ENCODE measurements at places on chromosomes 2 and 18.

- DNase-seq = no peak
These were observed 19.1 kb downstream of the RAMP1 start for GRCh38 chr2:237878321-237879057.

- DNase-seq = no peak
These were observed 779 bp downstream of the DGKD start for GRCh38 chr2:233354971-233355574.

GRCh38 chr18:42623935-42624334, 491.6 kb downstream of the RIT2 start:
- no peak for DNase-seq

DNA sequence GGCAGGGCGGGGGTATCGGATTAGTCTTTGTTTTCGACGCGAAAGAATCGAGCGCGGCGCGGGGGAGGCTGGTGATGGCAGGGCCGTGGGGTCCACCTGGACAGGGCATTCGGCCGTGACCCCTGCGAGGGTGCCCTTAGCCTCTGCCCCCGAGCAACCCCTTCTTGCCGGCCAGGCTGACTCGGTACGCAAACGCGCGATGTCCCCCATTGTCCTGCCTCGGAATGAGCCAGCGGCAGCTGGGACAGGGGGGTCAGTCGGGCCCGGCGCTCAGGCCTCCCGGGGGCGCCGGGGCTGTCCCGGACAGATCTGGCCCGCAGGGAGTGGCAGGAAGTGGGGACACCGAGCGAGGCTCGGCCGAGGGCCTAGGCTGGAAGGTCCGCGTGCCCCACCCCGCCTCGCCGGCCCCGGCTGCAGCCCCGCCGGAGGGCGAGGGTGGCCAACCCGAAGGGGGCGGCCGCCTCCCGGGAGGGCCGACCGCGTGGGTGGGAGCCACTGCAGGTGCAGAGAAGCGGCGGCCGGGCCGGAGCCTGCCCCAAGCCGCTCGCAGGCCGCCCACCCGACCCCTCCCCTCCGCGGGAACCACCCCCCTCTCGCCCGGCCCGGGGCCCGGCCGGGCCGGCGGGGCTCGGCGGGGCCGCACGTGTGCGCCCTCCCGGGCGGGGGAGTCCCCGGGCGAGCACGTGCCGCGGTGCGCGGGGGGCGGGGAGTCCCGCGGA, at the start of gene TET3:
TSS of gene TET3 (plus strand) at position 708 of the 719 bp plus-strand sequence. CDS start 1,494 bp downstream, outside the sequence.
- DNase-seq = no peak

- DNase-seq = no peak
These were observed 74.4 kb downstream of the CAPN13 start for GRCh38 chr2:30732876-30733275.

- no peak for DNase-seq
These were observed 87.4 kb upstream of the MSTN start for GRCh38 chr2:190149908-190150307.

- no peak for DNase-seq
These were observed 69.0 kb downstream of the CTAGE1 start for GRCh38 chr18:22348521-22349316.

GRCh38 chr18:76850112-76850511, 27.8 kb downstream of the ZNF236 start:
- DNase-seq = no peak

DNA sequence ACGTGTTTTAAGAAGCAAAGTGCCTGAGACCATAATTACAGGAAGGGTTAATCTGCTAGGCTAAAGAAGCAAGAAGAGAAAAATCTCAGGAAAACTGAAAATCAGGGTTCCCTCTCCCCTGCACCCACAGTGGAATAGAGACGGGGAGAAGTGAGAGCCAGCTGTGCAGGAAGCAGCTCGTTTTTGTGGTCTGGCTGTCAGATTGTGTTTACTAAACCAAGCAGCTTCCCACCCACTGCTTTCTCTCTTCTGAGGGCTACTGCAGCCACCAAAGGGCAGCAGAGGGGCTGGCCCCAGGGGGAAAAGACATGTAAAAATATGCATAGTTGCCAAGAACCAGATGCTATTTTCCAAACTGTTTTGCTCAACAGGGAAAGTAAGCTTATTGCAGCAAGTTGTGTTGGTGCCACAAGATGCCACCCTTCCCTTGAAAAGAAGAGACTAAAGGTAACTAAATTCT, 72.6 kb upstream of the THUMPD2 start:
- no peak for DNase-seq

- DNase-seq = no peak
These were observed 278.7 kb downstream of the BCL2 start for GRCh38 chr18:63040788-63041410.

DNA sequence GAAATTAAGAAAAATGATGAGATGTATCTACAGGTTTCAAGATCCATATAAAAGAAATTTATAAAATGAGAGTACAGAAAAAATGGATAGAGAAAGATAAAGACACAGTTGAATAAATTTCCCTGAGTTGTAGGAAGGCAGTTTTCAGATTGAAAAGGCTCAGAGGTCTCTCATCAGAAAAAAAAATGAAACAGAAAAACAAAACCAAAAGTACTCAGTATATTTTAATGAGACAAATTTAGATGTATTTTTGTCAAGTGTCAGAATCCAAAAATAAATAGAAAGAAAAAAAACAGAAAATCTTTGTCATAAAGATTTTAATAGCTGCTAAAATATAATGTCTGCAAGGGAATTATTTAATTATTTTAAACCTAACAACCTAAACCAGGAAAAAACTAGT, 520.5 kb downstream of the KCNJ3 start:
- no peak for DNase-seq

GRCh38 chr2:120709608-120710041, 26.0 kb upstream of the GLI2 start:
- no peak for DNase-seq

- DNase-seq = no peak
These were observed 18.5 kb upstream of the NMS start for GRCh38 chr2:100451734-100452133.

- DNase-seq = no peak
These were observed 92.3 kb downstream of the LYPD1 start for GRCh38 chr2:132577686-132578085.

- no peak for DNase-seq
These were observed 126.0 kb downstream of the MC4R start for GRCh38 chr18:60246606-60247005.

GRCh38 chr2:230685178-230685577, 27.5 kb upstream of the CAB39 start:
- DNase-seq = no peak

GRCh38 chr2:74537140-74537539, 7.4 kb downstream of the HTRA2 start:
- DNase-seq = no peak

- no peak for DNase-seq
These were observed 21.2 kb upstream of the HNMT start for GRCh38 chr2:137942833-137943677.

GRCh38 chr2:205773989-205774388, 91.7 kb downstream of the NRP2 start:
- no peak for DNase-seq

DNA sequence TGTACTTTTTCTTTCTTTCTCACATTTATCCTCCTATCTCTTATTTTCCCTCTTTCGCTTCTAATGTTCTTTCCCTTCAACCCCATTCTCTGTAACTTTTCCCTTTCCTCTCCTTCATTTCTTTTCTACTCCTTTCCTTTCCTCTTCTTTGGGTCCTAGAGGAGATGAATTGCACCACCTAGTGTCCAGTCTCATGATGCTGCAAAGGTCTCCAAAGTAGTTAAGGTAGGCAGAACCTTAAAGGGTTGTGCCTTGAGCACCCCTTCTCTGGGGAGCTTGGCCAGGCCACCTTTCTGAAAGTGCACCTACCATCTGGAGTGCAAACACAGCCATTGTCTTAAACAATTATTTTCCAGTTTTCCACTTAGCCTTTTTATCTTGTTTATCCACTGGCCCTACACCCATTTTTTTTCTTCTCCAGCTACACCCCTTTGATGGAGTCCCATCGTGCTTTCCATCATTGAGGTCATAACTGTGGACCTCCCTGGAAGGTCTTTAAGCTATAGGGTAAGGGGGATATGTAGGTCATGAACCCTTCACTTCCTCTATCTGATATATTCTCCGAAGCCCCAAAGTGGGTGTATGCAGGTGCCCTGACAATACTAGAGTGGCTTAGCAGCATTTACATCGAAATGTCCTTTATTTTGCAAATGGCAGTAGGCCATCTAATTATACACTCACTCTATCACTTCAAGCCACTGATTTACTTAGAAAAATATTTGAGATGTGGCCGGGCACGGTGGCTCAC, 155.9 kb downstream of the ESCO1 start:
- no peak for DNase-seq

- no peak for DNase-seq
These were observed 374.6 kb downstream of the PTH2R start for GRCh38 chr2:208781166-208781565.

DNA sequence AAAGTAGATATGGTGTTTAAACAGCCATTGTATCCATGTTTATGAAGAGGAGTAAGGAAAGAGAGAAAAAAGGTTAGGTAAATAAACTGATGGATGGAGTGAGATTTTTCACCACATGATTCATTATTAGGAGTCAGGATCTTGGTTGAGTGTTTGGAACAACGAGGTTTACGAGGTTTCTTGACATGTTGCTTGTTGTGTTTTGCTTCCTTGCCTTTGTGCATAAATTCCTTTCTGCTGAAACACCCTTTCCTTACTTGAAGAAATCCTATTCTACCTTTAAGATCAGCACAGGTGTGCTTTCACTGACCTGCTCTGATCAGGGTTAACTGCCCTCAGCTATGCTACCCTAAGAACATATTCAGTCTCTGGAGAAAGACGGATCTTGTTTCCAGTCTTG, 66.6 kb downstream of the EFEMP1 start:
- no peak for DNase-seq

GRCh38 chr2:162233197-162233596, 10.0 kb downstream of the FAP start:
- DNase-seq = no peak

DNA sequence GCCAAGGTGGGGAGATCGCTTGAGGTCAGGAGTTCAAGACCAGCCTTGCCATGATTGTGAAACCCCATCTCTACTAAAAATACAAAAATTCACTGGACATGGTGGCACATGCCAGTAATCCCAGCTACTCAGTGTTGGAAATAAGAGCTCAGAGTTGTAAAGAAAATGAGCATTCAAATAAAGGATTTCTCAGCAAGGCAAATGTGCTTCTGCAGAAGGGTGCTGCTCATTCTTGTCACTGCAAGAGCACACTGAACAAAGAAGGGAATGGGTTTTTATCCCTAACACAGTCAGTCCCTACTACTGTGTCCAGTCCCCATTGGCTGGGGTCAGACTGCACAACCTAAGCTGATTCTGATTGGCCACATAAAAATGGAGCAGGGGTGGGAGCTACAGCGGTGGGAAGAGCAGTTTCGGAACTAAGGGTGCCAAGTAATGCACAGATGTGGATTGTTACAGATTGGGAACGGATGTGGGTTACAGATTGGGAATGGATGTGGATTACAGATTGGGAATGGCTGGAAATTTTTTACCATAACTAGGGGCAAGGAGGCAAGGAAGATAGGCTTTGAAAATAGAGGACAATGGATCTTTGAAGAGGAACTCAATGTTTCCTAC, 31.1 kb upstream of the TRAPPC8 start:
- no peak for DNase-seq

GRCh38 chr18:76487782-76488181, 7.3 kb downstream of the ZNF516 start:
- DNase-seq = no peak

DNA sequence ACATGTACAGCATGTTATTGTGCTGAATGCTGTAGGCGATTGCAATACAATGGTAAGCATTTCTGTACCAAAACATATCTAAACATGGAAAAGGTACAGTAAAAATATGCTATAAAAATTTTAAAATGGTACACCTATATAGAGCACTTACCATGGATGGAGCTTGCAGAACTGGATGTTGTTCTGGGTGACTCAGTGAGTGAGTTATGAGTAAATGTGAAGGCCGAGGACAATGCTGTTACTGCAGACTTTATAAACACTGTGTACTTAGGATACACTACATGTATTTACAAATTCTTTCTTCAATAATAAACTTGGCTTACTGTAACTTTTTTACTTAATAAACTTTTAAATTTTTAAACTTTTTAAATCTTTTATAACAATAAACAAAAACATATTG, 473.4 kb upstream of the UBE2E3 start:
- no peak for DNase-seq

DNA sequence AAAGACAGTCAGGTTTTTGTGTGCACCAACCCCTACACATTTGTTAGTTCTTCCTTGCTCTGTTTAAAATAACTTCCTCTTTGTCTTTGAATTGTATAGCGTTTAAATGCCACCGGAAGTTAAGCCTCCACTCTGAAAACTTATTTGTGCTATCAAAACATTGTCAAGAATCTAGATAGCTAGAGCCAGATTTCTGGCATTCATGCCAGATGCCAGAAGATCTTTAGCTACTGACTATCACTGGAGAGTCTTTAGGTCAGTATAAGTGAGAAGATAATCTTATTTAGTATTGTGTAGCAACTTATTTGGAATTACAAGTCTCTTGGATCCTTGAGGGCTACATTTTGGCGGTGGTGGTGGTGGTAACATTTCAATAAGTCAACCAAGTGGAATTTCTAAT, 63.4 kb upstream of the ADAM23 start:
- no peak for DNase-seq

DNA sequence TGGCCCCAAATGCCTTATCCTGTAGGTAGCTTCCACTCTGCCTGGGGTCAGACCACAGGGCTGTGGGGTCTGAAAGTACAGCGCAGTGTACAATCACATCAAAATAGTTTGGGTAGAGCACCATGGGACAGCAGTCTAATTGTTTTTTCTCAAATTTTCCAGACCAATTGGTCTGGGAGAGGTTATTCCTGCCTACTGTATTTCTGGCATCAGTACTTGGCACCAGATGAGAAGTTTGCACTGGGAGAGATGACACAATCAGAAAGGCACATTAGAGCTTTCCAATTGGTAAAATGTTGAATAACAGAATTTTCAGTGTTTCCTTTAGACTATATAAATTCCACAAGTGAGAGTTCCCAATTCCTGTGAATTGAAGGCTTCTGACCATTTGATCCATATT, 30.9 kb upstream of the LRRTM1 start:
- no peak for DNase-seq

DNA sequence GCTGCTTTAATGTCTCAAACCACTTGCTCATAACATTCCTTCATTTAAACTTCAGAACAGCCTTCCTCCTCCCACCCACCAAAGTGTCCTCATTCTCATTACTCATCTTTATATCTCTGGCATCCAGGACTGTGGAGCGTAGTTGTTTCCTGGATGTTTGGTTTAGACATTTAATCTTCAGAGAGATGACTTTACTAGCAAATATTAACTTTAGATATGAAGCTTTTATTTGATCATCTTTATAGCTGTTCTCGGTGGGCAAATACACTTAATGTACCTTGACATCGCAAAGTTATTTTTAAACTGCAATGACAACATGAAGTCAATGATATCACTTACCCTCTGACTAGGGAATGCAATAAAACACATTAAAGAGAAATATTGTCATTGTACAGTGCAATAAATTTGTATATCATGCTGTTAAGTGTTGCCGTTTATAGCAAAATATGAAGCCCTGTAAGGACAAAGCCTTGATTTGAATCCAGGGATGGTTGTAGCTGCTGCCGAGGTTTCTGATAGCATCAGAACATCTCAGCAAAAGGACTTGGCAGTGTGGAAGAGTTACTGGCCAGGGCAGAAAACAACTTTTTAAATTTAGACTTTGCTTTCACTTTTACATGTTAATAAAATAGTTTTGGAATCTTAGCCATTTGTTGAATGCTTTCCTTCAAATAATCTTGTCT, 4.6 kb upstream of the LAMA3 start:
- no peak for DNase-seq
